ENCODE measurements at places on chromosomes 5 and 9.

- no peak for DNase-seq
Measured at GRCh38 chr5:5560016-5560415, 137.5 kb downstream of the ICE1 start.

GRCh38 chr5:125199968-125200865 lies 453.8 kb upstream of the ZNF608 start:
- no peak for DNase-seq

GRCh38 chr9:36858805-36859375 lies 175.2 kb downstream of the PAX5 start:
- no peak for DNase-seq

DNA sequence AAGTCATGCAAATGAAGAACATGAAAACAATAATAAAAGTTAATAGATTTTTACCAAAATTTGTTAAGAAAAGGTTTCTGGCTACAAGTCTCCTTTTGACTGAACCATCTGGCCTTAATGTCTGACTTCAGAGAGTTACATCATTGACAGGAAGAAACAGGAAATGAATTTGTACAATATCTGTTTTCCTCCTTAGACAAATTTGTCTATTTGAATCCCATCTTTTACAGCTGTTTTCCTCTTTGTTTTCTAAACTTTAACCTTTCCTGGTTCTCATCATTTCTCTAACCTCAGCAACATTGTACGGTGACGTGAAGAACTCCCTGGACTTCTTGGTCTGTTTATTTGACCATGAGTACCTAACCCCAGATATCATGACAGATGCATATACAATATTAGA lies 567.5 kb upstream of the RIOK2 start:
- DNase-seq = no peak

DNA sequence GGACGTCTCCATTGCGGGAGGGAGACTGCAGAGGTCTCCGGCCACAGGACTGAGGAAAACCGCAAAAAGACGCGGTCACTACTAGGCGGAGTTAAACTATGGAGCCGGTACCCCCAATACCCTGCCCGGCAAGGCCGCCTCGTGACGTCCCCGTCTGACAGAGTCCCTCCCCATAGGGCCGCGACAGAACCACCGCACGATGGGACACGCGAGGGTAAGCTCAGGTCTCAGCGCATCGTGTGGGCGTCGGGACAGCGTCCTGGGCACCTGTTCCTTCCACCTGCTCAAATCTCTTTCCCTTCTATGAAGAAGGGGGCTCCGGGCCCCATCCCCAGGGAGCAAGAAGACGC lies 35.2 kb upstream of the GLDC start:
- peak; percentile 24 for DNase-seq

DNA sequence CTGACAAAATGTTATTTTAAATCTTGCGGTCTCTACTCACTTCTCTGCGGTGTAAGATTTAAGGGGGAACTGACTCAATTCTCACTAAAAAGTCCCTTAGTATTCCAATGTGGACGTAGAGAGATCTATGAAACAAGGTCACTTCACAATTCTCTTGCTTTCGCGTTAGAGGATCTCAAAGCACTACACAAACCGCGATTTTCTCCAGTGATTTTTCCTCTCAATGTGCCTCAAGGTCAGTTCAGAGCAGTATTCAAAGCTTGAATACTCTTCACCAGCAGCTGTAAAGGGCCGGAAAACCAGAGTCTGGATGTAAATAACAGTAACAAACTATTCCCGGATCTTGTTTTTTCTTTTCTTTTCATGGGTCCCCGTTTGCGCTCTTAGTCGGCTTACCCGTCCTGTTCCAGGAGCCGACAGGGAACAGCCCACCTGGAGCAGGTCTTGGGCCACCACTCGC lies 128.2 kb downstream of the TMEM161B start:
- no peak for DNase-seq

DNA sequence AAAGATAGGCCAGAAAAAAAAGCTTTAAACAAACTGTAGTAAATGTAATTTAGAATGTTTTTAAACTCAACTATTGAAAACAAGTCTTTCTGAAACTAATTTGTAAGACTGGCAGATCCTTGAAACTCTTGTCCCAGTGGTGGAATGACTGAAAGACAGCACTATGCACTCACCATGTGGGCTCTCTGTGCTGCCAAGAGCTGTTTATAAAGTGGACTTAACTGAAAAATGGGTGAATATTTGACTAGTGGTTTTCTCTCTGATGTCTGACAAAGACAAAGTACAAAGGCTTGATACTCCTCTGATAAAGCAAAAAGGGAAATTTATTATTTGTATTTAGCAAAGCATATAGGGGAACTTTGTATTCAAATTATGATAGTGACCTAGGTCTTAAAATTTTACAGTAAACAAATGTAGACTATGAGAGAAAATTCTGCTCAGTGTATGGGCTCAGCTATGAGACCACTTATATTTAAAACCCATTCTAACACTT lies 635.4 kb downstream of the NR2F1-AS1 start:
- DNase-seq = peak; percentile 3

DNA sequence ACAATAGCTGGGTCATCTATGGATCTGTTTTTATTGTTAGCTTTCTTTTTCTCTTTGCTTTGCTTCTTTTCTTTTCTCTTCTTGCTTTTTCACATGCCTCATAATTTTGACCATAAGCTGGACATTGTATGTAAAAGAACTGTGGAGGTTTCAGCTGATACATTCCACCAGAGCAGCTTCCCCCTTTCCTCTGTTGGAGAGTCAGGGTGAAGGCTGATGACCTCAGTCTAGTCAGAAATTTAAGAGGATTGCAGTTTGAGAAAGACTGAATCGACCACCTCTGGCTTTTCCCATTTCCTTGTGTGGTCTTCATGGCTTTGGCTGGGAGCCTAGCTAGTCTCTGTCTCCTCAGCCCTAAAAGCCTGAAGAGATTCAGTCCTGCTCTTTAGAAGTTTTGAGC lies 42.0 kb downstream of the KCNIP1 start:
- no peak for DNase-seq

DNA sequence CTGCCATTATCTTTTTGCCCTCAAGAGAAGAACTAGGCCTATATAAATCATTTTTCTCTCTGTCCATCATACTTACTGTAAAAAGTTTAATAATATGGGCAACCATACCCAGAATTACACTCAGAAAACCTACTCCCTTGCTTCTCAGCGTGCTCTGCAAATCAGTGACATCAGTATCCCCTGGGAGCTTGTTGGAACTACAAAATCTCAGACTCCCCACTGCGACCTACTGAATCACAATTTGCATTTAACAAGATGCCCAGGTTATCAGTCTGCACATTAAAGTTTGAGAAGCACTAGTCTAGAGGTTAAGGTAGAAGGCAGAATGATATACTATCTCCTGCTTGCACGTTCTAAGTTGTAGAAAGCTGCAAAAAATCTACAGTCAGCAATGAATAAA lies 127.2 kb downstream of the MLLT3 start:
- DNase-seq = no peak

DNA sequence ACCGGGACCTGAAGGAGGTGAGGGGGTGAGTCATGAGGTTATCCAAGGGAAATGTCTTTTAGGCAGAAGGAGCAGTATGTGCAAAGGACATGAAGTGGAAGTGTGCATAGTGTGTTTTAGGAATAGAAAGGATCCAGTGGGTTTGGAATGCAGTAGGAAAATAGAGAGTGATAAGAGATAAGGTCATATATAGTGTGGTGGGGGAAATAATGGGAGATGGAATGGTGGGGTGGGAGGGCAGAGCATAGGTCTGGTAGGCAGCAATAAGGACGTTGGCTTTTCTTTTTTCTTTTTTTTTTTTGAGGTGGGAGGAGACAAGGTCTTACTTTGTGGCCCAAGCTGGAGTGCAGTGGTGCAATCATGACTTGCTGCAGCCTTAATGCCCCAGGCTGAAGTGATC lies 17.8 kb downstream of the SNX24 start:
- no peak for DNase-seq

GRCh38 chr9:27538647-27539046 lies 9.0 kb upstream of the MOB3B start:
- no peak for DNase-seq

DNA sequence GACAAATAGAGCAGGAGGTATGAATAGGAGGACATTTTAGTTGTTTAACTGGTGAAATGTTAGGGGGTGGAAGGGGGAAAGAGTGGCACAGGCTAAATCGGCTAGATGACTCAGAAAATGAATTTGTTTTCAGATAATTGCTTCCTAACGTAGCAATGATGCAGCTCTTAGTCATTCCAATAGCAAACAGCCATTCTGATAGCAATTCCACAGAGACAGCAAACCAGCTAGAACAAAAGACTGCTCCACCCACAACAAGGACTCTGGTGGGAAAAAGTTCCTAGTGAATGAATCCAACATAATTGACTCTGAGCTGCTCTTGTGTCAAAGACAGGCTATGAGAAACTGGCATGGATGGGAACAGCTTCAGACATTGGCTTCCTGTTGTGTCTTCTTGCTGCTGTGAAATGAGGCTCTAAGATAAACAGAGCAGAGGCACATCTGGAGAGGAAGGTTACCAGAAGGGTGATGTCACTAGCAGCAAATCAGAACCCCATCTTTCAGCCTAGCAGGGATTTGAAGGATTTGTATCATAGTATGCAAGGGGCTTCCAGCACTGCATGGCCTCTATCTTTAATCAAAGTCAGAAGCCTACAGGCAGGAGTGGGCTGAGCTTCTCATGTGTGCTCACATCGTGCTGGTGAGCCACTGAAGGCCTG lies 28.1 kb upstream of the F2RL1 start:
- DNase-seq = no peak

GRCh38 chr5:55564721-55565120 lies 30.0 kb upstream of the PLPP1 start:
- no peak for DNase-seq

- DNase-seq = no peak
Measured at GRCh38 chr9:133114886-133115603, 6.0 kb downstream of the RALGDS start.

DNA sequence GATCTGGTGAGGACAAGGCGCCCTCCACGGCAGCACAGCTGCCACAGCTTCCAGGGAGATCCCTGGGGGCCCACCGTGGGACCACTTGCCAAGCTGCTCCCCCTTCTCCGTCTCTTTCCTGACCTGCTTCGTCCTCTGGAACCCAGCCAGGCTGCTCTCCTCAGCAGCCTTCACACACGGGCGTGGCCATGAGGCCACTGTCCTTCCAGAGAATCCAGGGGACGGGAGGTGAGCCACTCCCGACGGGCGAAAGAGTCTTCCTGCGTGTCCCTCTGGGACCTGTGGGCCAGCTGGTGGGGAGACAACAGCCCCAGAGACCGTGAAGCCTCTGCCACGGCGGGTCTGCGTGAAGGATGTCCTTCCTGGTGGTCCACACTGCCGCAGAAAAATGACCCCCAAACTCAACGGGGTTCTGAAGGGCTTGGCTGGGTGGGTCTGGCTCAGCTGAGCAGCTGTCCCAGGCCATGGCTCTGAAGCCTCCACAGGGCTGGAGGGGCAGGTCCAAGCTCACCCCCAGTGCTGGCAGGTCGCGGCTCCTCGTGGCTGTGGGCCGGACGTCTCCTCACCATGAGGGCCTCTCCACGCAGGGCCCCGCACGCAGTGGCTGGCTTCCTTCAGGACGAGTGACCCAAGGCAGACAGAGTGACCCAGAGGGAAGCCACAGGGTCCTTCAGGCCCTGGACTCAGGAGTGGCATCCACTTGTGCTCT lies 47.4 kb upstream of the NKD2 start:
- no peak for DNase-seq

- DNase-seq = peak; percentile 80
Measured at GRCh38 chr9:95313010-95313498, 4.5 kb downstream of the FANCC start.

DNA sequence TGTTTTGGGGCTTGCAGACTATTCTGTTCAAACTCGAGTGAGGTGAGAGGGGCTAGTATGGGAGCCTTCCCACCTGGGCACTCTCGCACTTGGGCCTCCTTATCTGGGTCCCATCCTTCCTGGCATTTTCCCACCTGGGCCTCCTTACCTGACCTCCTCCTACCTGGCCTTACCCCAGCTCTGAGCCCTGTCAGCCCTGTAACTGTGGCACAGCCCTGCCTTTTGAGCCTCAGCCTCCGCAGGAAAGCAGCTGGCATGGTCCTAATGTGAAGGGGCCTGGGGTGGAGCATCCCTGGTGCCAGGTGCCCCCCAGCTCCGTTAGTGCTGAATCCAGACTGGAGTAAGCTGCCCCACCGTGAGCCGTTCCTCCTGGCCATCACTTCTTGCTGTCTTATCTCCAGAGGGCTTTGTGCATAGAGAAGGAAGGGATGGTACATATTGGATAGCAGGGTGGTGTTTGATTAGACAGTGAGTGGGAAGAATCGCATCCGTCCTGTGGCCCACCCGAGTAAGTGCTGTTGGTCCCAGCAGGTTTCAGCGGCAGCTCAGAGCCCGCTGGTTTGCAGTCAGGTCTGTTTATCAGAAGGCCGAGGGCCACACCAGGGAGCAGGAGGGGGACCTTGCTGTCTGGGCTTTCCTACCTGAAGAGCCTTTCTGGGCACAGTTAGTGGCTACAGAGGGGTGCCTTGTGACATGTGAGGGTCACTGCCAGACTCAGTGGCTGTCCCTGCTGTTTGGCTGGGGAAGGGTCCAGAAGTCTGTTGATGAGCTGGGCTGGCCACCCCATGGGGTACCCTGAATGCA lies 76.5 kb downstream of the WNK2 start:
- no peak for DNase-seq

GRCh38 chr9:109796078-109796477 lies 16.1 kb downstream of the PALM2AKAP2 start:
- DNase-seq = no peak

DNA sequence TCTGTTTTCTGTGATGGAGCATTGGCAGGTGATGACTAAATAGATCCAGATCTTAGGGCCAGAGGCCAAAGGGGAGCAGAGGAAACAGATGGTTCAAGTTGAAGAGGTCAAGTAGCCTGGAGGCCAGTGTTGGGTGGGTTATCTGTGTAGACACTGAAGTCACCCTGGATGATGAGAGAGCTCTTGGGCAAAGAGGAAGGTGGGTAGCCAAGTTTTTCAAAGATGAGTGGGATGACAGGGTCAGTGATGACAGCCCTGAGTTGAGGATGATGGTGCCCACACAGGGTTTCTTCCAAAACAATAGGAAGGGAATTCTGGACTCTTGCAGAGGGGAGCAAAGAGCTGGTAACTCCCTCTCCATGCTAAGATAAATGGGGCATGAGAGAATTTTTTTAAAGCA lies 76.6 kb downstream of the CD180 start:
- DNase-seq = no peak

- no peak for DNase-seq
Measured at GRCh38 chr5:74624931-74625505, 15.5 kb downstream of the ENC1 start.

DNA sequence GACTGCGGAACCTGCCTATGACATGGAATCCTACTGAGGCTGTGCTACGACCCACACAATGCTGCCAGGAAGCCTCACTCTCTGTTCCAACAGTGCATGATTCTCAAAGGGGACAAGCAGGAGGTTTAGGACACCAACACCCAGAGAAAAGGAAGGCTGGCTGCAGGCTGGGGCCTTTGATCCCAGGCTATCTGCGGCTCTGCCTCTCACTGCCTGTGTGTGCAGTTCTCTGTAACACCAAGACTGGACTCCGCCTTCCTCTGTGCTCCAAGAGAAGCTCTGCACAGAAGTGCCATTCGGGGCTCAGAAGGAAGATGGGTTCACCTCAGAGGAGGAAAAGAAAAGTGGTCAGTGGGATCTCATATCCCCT lies 20.5 kb downstream of the ANKH start:
- no peak for DNase-seq

GRCh38 chr5:147465747-147466146 lies 44.1 kb downstream of the DPYSL3 start:
- no peak for DNase-seq
